ENCODE measurements at places on chromosomes 3 and 15.
A peak's percentile ranks its signal among the peaks of the same experiment; 100 is the strongest.

DNA sequence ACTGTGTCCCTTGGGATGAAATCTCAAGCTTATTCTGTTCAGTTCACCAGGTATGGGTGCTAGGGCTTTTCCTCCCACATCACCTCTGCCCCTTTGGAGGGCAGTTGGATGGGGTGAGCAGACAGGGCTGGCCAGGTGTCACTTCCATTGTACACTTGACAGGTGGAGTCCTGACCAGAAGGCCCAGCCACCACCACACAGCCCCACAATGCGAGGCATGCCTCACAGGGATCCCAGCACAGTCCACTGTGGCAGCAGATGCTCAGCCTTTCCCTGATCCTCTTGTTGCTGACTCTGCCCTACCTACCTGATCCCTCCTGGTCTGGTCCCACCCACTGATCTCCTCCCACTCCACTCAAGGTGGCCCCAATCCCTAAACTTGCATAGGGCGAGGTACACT is 88.2 kb downstream of the ANP32A start:
- no peak for DNase-seq

GRCh38 chr3:47017504-47018268 is 38.2 kb downstream of the NBEAL2 start:
- DNase-seq: no peak

GRCh38 chr15:88604381-88605188 is 16.6 kb upstream of the AEN start:
- no peak for DNase-seq

DNA sequence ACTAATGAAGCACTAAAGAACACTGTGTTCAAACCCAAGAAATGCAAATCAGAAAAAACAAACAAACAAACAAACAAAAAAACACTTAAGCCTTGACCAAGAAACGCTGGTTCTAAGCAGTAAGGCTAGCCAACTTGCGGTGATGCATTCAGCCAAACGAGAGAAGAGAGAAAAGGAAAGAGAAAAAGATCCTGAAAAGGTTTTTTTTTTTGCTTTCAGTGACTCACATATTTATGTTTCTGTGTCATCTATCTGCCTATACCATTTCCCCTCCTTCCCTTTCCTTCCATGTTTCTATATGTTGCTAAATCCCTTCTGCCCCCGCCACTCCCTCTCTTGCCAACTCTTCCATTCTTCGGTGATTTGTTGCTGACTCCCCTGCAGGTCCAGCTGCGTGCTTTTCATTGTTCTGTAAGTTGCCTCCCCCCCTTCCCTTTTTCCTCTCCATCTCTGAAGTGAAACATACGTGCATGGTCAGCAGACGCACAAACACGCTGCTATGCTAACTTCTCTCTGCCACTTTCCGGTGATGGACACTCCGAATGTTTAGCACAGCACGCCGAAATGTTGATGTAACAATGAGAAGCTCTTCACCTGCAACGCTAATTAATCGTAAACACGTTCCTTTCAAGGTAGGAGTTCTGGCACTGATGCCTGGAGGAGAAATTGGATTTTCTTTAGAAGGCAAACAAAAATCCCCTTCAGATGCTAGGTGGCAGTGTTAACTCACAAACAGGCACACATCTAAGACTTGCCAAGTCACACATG is 154.4 kb downstream of the TUSC7 start:
- DNase-seq: no peak

DNA sequence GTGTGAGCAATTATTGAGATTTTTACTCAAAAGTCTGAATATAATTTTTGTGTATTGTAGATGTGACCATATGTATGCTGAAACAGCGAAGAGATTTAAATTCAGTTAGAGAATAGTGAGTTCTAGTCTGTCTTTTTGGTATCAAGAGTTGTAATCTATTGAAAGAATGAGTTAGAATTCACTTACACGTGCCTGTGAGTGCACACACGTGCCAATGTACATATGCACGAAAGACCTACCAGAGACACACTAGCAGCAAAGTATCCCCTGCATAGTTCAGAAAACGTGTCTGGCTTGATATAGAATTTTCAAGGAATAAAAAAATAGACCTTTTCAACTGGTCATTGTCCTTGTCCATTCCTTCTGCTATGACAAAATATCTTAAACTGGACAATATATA is 64.8 kb upstream of the BHLHE40 start:
- no peak for DNase-seq

GRCh38 chr3:137938876-137939275 is 71.1 kb upstream of the CLDN18 start:
- no peak for DNase-seq

- no peak for DNase-seq
Observed at GRCh38 chr3:102158080-102158740, 276.6 kb upstream of the ZPLD1 start.

GRCh38 chr3:31948280-31948679 is 32.8 kb downstream of the OSBPL10 start:
- DNase-seq: no peak

DNA sequence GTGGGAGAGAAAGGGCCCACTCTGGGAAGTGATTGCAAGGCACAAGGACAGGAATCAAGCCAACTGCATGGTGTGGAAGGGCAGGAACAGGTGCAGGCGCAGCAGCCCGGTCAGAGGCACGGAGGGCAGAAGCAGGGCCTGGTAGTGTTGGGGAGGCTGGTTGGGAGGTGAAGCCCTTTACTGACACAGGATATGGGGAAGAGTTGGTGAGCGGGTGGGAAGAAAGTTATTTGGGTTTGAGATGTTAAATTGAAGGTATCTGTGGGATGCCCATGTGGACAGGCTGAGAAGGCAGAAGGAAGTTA is 83.6 kb upstream of the ABHD2 start:
- no peak for DNase-seq

DNA sequence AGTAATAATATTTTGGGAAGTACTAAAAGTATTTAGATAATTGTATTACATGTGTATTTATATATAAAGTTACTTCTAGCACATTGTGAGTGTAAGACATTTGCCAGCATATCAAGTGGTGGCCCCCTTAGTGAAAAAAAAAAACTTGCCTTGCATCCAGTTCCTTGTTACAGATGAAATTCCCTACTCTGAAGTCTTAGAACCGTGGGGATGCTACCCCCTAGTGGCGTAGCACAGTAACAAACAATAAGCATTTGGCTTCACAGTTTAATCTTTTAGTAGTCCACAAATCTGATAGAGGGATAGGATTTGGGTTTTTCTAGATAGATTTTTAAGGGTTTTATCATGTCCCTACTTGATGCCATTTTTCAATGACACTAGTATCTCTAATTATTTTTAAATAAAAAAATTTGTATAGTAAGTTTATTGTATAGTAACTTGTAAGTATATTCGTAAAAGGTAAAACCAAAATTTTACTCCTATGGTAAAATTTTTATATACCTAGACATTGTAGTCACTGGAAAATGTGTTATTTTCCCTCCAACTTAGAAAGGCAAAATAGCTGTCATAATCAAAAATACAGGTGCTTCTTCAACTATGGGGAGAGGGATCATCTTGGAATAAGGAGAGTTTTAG is 14.3 kb downstream of the SMC4 start:
- DNase-seq: peak; percentile 32

DNA sequence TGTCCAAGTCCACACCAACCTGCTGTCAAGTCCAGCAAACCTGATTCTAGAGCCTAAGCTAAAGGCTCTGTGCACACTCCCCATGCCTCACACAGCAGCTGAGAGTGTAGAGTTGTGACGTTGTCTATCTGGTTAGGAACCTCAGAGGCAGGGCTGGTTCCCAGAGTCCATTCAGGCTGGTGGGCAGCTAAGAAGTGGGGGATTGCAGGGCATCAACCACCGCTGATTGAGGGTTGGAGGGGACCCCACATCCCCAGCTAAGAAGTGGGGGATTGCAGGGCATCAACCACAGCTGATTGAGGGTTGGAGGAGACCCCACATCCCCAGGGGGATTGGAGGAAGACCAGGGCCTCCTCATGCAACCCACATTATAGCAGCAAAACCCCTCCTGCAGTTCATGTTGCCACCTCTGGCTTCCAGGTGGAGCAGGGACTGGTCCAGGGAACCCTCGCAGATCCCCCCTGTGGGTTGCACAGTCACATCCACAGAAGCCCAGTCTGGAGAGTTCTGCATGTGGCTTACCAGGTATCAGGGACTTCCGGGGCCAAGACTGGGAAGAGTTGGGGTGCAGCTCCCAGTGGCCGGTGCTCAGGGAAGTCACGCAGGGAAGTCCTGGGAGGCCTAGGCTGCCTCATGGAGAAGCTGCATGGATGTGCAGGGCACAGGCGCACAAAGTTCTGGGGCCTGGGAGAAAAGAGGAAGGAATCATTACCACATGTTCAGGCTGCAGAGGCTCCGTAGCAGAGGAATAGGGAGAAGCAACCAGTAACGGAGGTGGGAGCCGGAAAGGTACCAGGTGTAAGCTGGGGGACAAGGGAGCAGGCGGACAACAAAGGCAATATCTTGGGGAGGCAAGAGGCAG is 71.4 kb upstream of the PCSK6 start:
- no peak for DNase-seq

- DNase-seq: no peak
Observed at GRCh38 chr3:150177673-150178381, 207.1 kb upstream of the PFN2 start.

DNA sequence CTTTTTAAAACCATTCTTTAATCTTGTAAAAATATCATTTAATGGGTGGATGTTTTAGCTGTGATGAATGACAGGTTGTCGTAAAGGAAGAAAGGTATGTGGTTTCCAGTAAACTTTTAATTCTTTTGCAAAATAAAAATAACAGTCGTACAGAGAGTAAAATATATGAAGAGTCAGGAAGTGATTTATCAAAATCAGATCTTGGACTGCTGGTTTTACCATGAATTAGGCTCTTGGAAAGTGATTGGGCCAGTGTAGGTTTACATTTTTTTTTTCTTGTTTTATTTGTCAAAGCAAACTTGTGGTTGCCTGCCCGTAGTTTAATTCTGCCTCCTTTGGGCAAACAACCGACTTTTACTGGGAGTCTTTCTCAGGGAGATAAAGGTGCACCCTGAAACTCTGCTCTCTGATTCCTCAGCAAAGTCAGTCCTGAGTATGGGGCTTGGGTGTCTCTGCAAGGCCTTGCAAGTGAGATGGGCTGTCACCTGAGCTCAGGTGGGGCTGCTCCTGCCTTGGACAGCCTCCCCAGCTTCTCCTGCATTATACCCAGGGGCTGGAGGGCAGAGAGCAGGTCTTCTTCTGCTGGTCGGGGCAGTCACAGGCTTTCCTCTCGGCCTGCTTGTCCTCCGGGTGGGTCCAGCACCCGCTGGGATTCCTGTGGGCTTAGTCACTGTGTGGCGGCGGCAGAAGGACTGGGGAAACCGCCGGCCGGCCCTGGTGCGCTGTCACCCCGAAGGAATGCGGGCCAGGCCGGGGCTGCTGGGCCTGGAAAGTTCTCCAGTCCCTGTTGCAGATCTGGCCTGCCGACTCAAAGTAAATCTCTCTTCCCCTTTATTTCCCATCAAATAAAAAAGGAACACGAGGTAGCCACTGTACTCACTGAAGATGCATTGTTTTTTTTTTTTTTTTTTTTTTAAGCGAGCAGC is 79.0 kb downstream of the IGF1R start:
- no peak for DNase-seq

DNA sequence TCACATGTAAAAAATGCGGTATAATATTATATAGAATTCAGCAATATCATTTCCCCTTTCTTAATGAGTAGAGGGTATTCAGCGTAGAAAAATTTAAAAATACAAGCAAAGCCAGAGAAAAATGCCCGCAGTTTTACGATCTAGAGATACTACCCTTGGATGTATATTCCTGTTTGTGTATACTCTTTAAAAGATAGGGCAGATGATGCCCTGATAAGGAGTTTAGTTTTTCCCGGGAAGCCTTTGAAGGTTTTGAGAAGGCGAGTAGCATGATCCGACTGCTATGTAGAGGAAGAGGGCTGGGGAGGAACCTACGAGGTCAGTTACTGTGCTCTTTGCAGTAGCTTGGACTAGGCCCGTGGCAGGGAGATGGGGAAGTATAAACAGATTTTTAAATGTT is 1.2 kb downstream of the YEATS2 start:
- DNase-seq: no peak

DNA sequence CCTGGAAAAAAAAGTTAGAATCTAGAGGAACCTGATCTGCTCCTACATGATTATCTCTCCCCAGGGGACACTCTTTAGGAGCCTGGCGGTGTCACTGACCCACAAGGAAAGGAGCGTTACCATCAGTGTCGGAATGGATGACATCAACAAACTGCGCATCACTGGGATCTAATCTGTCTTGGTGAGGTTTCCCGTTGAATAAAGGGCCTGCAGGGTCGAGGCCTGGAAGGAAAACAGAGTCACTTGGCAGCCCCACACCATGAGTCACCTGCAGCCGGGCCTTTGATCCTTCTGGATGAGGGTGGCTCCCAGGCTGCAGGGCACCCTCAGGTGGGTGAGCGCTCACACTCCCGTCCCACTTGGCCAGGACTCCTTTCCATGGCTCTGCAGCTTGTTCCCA is 25.0 kb downstream of the LIPH start:
- DNase-seq: no peak

DNA sequence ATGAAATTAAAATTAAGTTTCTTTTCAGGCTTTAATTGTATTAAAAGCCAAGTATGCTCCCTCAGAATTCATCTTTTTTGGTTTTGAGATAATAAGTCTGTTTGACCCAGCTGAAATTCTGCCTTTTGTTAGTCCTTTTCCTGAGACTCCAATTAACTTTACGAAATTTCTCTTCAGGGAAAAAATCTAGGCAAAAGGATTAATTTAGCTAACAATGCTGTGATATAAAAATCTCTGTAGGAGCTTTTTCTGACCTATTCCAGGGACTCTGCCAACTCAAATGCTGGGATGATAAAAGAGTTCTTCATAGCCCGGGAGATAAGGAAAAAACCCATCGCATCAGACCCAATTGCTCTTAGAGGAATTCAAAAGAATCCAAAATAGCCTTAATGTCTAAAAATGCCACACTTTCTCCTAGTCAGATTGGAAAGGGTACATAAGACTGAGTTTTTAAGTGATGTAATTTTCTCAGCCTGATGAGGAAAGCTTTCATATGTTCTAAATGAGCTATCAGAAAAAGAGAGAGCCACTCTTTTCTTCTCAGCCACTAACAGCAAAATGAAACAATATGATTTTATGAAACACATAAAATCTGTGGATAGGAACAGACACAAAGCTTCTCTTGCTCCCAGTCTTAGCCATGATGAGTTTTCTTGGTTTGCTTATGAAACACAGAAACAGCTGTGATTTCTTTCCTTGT is 405.1 kb downstream of the ROBO1 start:
- no peak for DNase-seq

- no peak for DNase-seq
Observed at GRCh38 chr15:65730549-65731172, 61.4 kb downstream of the DENND4A start.

DNA sequence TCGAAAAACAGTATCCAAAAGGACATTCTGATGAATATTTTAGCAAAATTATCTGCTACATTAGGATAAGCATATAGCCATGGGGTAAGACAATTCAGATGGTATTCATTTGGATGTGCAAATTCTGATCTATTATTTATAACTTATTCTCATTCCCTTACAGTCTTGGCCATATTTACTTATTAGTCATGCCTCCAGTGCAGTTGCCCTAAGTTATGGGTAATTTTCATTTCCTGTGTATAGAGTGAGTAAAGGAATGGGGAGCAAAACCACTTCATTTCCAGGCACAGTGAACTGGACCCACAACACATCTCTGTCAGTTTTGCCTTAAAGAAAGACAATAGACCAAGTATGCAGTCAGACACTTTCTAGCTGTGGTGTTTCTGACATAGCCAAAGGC is 134.3 kb downstream of the POLQ start:
- DNase-seq: no peak

- DNase-seq: no peak
Observed at GRCh38 chr3:197338586-197338985, 40.2 kb upstream of the DLG1 start.
